ENCODE measurements at places on chromosomes 5 and 9.

DNA sequence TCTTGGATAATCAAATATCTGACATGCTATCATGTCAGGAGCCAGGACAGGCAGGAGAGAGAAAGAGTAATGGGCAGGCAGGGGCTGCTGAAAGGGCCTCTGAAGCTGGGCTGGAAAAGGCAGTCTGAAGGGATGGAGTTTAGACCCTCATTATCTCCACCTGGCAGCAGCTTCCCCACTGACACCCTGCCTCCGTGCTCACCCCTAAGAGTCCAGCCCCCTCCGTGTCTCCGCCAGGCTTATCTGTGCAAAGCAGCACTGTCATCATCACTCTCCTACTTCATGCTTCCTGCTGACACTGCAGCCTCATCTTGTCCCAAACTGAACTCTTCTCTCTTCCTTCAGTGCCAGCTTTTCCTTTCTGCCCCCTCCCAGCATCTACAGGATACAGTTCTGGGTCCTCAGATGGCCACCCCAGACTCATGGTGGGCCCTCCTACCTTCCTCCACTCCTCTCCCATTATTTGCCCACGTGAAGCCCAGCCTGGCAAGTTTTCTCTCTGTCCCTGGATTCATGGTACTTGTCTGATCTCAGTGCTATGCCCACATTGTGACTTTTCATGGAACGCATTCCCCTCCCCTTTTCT, 70.9 kb upstream of the KLF9 start:
- DNase-seq: peak; percentile 44

DNA sequence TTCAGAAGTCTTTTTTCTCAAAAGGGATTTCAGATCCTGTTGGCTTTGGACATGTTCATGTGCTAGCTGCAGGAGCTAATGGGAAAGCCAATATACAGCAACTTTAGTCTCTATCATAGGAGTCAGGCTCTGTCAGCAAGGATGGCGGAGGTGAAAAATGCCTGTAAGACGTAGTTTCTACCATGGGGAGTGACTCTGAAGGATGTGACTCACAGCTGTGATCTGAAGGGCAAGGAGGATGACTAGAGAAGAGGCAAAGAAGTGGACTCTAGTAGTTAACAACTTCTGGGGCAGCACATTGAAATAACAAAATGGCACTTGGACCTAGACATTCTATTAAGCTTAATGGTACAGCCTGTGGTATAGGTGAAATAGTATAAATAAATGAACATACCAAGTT, 3.1 kb upstream of the NDUFS4 start:
- peak; percentile 52 for DNase-seq

GRCh38 chr9:4804531-4805016, 11.8 kb downstream of the RCL1 start:
- no peak for DNase-seq

DNA sequence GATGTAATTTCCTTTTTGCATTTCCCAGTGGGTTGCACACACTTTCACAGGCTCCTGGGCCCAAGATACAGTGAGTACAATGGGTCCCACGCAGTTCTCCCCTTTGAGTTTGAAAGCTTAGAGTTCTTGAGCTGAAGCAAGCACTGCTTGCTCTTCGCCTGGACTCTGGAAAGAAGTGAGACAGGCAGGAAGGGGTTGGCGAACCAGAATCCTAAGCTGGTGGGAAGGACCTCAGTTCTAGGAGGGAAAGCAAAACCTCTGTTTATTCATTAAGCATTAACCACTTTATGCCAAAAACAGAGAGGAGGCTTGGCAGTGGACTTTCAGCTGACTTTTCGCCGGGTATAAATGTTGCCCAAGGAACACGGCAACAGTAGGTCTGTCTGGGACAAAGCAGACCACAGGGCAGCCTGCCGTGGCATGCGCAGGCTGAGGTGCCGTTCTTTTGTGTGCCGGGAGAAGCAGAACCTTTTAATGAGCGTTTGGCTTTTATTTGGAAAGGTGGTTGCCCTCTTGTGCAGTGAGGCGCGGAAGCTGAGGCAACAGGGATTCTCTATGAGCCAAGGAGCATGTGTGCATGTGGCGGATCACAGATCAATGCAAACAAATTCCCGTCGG, 239.9 kb upstream of the PANK3 start:
- no peak for DNase-seq

GRCh38 chr9:128022886-128023285, 42.1 kb upstream of the EEIG1 start:
- peak; percentile 41 for DNase-seq

DNA sequence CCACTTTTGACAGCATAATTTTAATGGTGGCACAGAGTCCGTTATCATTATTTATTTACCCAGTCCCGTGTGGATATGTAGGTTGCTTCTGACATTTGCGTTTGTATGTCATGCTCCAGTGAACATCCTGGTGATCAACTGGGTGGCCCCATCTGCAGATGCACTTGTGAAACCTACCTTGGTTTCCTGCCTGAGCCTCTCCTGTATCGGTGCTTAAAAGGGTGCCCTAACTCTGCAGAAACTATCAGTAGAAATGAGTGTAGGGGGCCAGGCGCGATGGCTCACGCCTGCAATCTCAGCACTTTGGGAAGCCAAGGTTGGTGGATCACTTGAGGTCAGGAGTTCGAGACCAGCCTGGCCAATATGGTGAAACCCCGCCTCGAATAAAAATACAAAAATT, 92.1 kb upstream of the IER5L start:
- no peak for DNase-seq

DNA sequence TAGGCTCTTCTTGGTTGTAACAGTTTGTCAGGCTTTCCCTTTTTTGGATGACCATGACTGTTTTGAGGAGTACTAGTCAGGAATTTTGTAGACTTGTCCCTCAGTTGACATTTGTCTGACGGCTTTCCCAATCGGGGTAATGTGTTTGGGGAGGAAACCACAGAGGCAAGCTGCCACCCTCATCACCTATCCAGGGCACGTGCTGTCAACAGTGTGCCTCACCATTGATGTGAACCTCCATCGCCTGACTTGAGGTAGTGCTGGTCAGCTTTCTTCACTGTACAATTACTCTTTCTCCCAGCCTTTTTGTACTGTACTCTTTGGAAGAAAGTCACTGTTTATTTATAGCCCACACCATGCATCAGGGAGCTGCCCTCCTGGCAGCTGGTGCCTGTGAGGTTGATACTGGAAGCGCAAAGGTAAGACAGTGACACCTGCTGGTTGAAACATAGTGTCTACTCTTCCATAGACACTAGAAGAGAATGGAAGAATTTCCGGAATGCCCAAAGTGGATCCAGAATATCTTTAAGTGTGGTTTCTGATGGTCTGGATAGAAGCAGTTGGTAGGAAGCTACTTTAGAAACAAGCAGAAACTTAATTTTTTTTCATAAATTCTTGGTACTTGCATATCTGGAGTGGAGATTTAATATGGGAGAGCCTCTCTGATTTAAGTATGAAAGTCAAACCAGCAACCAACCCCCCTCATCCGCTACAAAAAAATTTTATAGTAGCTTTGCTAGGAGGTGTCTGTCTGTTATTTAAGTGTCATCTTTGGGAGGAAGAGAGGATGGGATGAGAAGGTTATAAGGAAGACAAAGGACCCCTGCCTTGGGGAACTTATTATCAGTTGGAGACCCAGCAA, 69.3 kb downstream of the SNX30 start:
- DNase-seq: peak; percentile 79

DNA sequence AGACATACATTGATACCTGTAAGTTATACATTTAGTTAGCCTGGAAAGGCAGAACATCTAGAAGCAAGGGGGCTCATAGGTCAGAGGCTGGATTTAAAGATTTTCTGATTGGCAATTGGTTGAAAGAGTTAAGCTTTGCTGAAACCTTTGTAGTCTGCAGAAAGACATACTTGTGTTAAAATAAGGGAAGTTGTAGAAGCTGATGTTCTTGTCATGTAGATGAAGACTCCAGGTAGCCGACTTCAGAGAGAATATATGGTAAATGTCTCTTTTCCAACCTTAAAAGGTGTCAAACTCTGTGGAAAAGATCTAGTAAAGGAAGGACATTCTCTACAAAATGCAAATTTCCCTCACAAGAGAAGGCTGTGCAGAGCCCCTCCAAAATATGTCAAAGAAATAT, 62.9 kb upstream of the ADAMTS16 start:
- DNase-seq: no peak

GRCh38 chr9:26744191-26744965, 148.2 kb downstream of the CAAP1 start:
- DNase-seq: peak; percentile 30
